WERI-Rb-1 (cell line): ENCODE measurements at places on chromosomes 13 and 19.

GRCh38 chr19:40592170-40592569, 9.0 kb upstream of the LTBP4 start:
- no peak for DNase-seq

GRCh38 chr19:54376610-54377285, 12.0 kb upstream of the LAIR1 start:
- no peak for DNase-seq

- no peak for DNase-seq
Measured at GRCh38 chr13:36377826-36378468, 31.8 kb upstream of the SPART start.

GRCh38 chr13:28037399-28037798, 48.9 kb upstream of the URAD start:
- no peak for DNase-seq

- no peak for DNase-seq
Measured at GRCh38 chr13:27971776-27972477, 2.8 kb upstream of the CDX2 start.

DNA sequence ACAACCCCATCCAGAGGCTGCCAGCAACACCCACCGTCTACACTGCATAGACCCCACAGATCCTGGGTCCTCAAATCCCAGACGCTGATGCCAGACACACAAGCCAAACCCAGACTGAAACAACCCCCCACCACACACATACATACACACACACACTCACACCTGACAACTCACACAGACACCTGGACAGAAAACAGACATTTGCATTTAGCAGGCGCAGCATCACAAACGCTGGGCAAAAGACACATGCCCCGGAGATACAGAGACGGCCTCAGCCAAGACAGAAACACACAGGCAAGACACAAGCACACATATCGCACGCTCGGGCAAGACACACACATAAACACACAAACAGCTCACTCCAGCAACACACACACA, 1.3 kb downstream of the BBC3 start:
- no peak for DNase-seq

- no peak for DNase-seq
Measured at GRCh38 chr13:63614874-63615612, 2199.4 kb upstream of the PCDH20 start.

DNA sequence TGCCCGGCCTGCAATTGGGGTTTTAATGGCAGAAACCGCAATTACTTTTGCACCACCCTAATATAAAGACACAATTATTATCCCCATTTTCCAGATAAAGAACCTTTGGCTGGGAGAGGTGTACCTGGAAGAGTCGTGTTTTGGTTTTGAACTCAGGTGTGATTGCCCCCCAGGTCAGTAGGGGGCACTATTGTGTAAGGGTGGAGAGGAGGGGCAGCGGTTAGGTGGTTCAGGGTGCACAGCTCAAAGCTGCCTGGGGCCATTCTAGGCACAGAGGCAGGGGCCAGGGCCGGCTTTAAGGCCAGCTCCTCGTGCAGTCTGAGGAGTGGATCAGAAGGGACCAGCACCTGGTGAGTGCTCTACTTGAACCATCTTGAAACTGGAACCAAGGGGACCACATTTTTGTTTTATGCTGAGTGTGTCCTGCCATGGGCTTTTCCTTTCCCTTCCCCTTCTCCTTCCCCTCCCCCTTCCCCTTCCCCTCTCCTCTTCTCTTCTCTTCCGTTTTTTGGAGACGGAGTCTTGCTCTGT, 5.8 kb upstream of the FCGRT start:
- DNase-seq: peak; percentile 77

- no peak for DNase-seq
Measured at GRCh38 chr13:45974500-45974899, 78.0 kb downstream of the ZC3H13 start.

DNA sequence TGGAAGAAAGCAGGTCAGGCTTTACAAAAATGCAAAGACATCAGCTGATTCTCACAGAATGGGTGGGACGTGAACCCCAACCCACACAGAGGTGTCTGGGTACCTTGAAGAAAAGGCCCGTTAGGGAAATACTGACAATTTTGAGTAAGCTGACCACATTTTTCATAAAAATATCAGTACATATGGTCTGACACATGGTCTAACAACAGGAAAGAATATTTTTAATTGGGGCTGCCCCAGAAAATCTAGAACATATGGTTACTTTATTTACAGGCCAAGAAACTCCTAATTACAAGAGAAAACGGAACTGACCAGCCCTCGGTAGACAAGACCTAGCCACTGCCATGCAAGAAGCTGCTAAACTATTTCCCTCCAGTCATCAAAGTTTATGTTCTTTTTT, 48.7 kb upstream of the ITM2B start:
- no peak for DNase-seq

GRCh38 chr13:26459276-26460131, 98.0 kb upstream of the WASF3 start:
- DNase-seq: no peak

DNA sequence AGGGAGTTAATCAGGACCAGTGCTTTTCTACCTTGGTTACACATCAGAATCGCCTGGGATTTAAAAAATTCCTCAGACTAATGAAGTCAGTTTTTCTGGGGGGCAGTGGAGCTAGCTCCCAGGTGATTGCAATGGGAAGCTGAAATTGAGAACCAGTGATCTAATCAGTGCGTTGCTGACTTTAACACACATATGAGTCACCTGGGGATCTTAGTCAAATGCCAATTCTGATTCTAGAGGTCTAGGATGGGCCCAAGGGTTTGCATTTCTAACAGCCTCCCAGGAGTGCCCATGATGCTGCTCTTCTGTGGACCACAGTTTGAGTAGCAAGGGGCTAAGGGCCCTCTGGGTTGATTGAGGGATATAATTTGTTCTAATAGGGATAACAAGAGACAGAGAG, 54.5 kb downstream of the KL start:
- DNase-seq: no peak

- peak; percentile 62 for DNase-seq
Measured at GRCh38 chr13:93344048-93344705, 117.6 kb downstream of the GPC6 start.

- no peak for DNase-seq
Measured at GRCh38 chr13:41561170-41561569, 103.8 kb downstream of the RGCC start.

DNA sequence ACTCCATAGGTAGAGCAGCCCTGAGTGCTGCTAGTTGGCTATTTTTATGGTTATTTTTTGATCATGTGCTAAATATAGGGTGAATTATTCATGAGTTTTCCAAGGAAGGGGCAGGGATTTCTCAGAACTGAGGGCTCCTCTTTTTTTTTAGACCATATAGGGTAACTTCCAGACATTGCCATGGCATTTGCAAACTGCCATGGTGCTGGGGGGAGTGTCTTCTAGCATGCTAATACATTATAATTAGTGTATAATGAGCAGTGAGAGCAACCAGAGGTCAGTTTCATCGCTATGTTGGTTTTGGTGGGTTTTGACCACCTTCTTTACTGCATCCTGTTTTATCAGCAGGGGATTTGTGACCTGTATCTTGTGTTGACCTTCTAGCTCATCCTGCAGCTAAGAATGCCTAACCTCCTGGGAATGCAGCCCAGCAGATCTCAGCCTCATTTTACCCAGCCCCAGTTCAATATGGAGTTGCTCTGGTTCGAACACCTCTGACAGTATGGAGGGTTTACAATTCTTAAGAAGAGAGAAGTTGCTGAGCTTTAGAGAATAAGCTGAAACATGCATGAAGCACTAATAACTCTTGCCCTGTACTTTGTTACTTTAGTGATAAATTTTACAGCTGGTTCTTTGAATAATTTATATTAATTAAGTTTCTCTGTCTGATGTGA, 31.7 kb downstream of the CEACAM1 start:
- DNase-seq: no peak

GRCh38 chr13:73268306-73268705, 209.5 kb downstream of the KLF5 start:
- no peak for DNase-seq

- DNase-seq: peak; percentile 75
Measured at GRCh38 chr19:40165362-40165937, 25.8 kb upstream of the MAP3K10 start.

- no peak for DNase-seq
Measured at GRCh38 chr13:32940601-32941000, 75.6 kb upstream of the KL start.
